ENCODE measurements at places on chromosomes 1 and 21. TPM values are rescaled to one million over a fixed set of nuclear protein-coding genes. Genes with fewer than 3 reads are reported as not detected.

The RUNX3 gene
- 0.31 TPM for polyA plus RNA-seq

The ECE1 gene
- 44.4 TPM for polyA plus RNA-seq

The FLG2 gene
- polyA plus RNA-seq: 0.03 TPM

The BRDT gene
- 0.31 TPM for polyA plus RNA-seq

The CCDC17 gene
- 0.97 TPM for polyA plus RNA-seq

The FRRS1 gene
- 8.4 TPM for polyA plus RNA-seq

The CCDC190 gene
- polyA plus RNA-seq: 0.10 TPM

The SLFNL1 gene
- 0.22 TPM for polyA plus RNA-seq

The AMPD1 gene
- not detected for polyA plus RNA-seq

GRCh38 chr1:36232212-36233095 lies 8.2 kb downstream of the THRAP3 start:
- DNase-seq: no peak

DNA sequence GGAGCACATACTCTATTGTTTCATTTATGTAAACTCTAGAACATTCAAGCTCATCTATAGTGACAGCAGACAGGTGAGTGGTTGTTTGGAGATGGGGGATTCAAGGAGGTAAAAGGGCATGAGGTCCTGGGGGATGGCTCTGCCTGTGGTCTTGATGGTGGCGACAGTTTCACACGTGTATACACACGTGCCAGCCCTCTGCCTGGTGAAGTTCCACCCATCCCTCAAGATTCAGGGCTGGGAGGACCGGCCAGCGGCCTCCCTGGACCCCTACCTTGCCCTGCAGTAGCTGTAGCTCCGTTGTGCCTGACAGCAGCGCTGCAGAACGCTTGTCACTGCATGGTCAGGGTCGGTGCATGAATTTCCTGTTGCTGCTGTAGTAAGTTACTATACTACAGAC lies 38.9 kb upstream of the UTS2 start:
- DNase-seq: no peak

DNA sequence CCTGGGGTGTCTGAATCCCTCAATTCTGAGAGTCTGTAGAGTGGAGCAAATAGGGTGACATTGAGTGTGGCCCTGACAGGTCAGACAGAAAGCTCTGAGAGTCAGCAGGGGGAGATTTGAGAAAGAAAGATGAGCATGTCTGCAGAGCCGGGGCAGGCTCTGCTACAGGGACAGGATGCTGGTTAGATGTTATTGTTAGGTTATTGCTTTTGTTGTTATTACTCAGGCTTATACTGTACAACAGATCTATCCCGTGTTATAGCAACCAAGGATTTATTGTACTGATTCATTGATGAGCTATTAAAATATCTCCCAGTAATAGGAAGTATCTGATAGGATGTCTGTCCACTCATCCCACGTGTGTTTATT lies 59.5 kb downstream of the NFASC start:
- DNase-seq: no peak

GRCh38 chr1:13556224-13556764 lies 27.3 kb upstream of the PDPN start:
- no peak for DNase-seq

GRCh38 chr1:58608297-58608696 lies 31.2 kb upstream of the TACSTD2 start:
- DNase-seq: no peak

GRCh38 chr1:52032785-52033131 lies 852 bp downstream of the KTI12 start:
- no peak for DNase-seq

DNA sequence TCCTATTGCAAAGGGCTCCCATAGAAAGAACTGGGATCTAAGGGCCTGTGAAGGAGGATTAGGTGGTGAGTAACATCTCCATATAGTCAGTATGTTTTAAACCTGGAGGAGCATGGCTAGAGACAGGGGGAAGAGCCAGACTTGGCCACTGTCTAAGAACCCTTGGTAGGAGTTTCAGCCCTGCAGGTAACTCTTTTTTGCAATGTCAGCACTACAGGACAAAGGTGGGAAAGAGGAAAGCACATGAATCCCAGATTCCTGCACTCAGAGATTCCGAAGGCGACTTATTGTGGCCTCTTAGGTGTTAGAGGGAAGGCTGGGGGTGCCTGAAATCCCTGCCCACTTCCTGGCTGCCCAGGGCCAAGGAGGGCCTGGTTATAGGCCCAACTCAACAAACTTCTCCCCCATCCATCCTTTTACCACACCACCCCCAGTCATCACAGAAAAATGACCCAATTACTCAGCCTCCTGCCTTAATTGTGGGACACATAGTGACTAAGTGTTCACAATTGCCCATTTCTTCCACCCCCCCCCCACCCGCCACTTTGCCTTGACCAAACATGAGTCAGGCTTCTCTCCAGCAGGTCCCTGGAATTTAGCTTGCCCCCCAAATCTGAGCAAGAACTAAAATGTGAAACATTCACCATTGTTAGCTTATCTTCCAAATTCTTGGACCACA lies 1.9 kb upstream of the NTNG1 start:
- DNase-seq: no peak

DNA sequence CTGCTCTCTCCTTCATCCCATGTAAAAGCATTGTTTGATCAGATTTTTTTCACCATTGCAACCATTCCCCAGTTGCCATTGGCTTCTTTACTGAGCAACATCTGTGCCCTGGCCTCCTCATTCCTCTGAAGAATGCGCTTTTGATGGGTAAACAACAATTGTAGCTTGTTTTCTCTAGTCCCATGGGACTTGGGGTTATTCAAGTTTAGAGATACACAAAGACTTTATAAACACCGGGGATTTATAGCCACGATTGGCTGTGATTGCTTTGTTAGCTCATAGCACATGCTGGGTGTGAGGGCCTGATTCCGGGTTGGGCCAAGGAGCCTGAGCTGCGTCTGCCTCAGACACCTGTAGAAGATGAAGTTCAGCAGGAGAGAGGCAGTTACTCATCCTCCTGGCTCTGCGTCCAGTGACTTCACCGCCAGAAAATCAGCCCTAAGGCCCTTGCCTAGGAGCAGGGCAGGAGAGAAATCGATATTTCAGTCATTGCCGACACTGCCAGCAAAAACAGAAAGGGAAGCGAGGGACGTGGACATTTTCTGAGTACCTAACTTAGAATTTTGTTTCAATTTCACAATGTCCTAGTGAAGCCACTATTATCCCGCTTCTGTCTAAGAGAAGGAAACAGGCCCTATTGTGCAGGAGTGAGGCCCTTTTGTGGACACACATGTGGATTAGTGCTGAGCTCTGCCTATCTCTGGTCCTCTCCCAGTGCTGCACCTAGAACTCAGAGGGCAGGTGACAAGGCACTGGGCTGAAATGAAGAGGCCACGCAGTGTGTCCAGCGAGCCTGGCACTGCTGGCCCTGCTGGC lies 159.8 kb upstream of the USP24 start:
- DNase-seq: no peak

GRCh38 chr1:101120868-101121267 lies 95.3 kb upstream of the DPH5 start:
- no peak for DNase-seq

DNA sequence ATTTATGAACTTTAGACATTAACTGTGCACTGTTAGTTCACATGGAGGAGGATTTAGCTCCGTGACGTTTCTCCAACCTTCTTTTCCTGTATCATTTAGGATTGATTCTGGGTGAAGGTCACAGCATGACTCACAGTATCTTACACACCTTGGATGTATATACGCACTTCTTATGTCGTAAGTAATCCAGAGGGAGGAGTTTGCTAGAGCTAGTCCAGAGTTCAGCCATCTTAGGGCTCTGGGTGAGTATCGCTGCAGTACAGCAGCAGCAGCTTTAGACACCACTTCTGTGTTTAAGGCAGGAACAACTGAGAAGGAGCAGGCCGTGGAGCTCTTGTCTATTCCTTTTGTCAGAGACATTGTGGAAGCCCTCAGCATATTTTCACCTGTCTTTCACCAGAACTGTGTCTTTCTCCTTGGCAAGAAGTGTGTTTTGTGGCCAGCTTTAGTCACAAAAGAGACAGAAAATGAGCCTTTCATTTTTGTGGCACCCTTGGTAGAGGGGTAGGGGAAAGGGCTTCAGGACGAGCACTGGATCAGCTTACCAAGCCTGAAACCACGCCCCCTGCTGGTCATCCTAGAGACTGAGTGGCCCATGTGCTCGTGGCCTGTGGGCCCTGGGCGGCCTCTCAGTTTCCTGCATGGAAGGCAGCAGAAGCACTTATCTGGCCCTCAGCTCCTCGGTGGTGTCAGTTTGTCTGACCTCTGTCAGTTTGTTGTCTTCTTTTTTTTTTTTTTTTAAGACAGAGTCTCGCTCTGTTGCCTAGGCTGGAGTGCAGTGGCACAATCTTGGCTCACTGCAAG lies 64.0 kb downstream of the ADARB1 start:
- DNase-seq: no peak

- DNase-seq: no peak
Measured at GRCh38 chr1:239394107-239394506, 7.7 kb downstream of the CHRM3 start.

GRCh38 chr1:24737368-24738117 lies 7.7 kb upstream of the CLIC4 start:
- DNase-seq: no peak

GRCh38 chr1:224726441-224727182 lies 110.5 kb downstream of the CNIH3 start:
- no peak for DNase-seq

DNA sequence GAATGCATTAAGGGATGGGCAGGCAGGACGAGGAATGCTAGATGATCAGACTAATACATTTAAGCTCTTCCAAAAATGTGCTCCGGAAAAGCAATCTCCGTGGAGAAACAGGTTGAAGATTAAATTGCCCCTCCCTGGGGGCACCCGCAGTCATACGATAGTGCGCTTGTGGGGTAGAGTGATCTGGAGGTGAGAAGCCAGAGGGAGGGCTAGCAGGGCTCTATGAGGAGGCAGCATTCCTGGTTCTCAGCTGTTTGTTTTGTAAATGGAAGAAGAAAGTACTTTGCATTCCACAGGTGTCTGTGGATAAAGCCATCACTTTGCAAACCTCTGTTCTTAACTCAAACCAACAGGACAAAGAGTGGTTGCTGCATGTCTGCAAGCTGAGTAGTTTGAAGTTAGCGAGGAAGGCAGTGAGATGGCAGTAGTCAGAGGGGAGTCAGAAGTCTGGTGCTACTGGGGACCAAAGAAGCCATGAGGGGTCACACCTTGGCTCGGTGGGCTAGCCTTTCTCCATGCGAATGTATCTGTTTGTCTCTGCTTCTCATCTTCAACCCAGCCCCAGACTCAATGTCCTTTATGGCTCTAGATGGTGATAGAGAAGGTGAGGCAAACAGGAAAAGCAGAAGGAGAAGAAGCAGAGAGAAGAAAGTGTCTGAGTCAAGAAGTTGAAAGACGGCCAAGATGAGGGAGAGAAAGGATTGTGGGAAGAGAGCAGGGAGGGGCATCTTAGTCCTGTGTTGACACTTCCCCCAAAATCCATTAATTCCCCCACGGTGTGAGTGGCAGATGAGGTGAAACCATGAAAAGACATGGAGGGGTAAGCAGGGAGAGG lies 65.2 kb upstream of the GJA8 start:
- DNase-seq: no peak

GRCh38 chr1:12194666-12195216 lies 27.9 kb downstream of the TNFRSF1B start:
- no peak for DNase-seq

DNA sequence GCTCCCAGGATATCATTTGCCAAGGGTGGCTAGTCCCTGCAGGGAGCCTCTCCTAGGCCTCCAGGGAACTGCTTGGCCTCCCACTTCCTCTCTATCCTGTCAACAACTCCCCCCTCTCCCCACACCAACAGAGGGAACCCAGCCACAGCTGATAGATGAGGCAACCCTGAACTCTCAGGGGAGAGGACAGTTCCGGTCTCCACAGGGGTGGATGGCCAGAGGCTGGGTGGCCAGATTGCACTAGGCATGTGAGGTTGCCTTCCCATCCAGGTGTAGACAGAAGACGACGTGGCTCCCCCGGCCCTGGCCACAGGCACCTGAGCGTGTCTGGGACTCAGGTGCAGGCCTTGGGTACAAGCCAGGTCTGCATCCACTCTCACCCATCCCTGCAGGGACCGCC lies 53.3 kb downstream of the TOR1AIP2 start:
- DNase-seq: no peak

DNA sequence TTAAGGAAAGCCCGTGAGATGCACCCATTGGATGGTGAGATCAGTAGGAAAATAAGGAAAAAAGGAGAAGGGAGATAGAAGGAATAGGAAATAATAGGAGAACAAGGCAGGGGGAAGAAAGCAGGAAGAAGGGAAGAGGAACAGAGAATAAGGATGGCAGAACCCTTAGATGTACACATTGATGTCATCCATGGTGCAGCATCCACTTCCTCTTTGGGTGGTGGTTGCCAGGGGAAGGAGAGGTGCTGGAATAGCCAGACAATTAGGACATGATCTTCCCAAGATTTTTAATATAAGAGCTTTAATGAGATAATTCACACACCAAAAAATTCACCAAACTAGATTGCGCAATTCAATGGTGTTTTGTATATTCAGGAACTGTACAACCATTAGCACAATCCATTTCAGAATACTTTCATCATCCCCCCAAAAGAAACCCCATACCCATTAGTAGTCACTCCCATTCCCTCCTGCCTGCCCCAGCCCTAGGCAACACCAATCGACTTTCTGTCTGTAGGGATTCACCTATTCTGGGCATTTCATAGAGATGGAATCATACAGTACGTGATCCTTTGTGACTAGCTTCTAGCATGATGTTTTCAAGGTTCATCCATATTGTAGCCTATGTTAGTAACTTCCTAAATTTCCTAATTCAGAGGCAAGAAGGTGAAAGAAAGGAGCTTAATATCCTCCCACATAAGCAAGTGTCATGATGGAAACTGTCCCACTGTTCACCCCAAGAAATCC lies 121.4 kb downstream of the PLXNA2 start:
- no peak for DNase-seq

GRCh38 chr1:230243146-230243545 lies 176.1 kb downstream of the GALNT2 start:
- no peak for DNase-seq

- no peak for DNase-seq
Measured at GRCh38 chr1:93775224-93775623, 93.6 kb upstream of the BCAR3 start.

DNA sequence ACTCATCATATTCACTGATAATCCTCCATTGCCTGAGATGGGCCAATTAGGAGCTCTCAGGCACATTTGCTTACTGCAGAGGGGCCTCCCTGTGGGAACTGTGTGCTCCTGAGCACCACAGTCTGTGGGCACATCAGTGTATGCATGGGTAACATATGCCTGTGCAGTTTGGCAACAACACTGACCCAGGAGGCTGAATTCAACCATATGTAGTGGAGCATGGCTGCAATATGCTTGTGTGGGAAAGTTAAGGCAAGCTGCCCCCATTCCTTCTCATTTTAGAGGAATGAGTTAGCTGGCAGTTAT lies 11.8 kb upstream of the FMOD start:
- DNase-seq: no peak

- DNase-seq: no peak
Measured at GRCh38 chr1:14767075-14767474, 168.6 kb downstream of the KAZN start.

- DNase-seq: no peak
Measured at GRCh38 chr1:185159966-185160365, 3.0 kb downstream of the SWT1 start.

All from right renal cortex interstitium (tissue), 3 donors.